Sigmoid colon (tissue), 7 donors: ENCODE measurements at places on chromosomes 3 and 15. TPM values are rescaled to one million over a fixed set of nuclear protein-coding genes. Genes with fewer than 3 reads are reported as not detected.

- DNase-seq, result no peak
Observed at GRCh38 chr3:109131276-109131675, 5.2 kb upstream of the C3orf85 start.

DNA sequence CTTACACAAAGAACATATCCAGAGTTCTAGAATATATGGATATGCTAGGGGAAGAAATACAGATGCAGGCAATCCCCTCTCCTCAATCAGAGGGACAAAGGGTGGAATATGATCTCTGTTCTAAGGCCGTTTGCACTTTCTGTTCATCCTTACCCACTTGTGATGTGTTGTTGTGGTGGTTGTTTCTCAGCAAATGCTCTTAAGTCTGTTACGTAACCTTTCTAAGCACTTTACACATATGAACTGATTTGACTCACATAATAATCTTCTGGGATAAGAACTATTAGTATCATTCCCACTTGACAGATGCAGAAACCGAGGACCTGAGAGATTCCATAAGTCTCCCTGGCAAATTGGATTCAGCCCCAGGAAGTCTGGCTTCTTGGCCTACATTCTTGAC, 40.5 kb downstream of the NGRN start:
- DNase-seq, result no peak

- no peak for DNase-seq
Observed at GRCh38 chr3:125001557-125002413, 54.0 kb downstream of the HEG1 start.

DNA sequence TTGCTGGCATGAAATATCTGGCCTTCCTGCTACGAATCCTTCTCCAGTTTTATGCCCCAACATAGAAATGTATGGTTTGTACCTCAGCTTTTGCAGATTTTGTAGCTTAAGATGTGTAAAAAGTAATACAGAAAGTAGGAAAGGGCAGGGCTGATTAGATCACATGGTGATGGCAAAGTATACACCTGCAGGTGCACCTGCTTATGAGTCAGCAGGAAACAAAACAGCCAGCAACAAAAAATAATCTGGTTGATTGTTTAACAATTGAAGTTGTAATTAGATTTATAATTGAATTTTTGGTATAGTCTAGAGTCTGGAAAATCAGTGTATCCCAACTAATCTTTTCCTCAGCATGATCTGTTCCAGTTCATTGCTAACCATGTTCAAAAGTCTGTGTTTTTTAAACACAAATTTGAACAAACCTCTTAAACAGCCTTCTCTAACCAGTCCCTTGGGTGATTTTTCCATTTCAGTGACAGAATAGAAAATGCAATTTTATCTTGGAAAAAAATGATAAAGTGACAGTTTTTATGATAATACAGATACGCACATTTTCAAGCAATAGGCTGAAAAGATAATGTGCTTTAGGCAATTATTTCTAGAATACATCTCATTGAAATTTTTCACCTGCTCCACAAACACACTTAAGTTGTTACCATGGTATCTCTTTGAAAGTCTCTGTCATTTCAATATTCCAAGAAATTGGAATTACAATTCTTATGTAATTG, 477.4 kb downstream of the NAALADL2 start:
- no peak for DNase-seq

GDPGP1 gene
- total RNA-seq, result 3.0 TPM

ICE2 gene
- total RNA-seq, result 30.0 TPM
